ENCODE measurements at places on chromosomes 7 and 10.

- DNase-seq = no peak
Observed at GRCh38 chr10:72219235-72219814, 3.2 kb upstream of the ASCC1 start.

GRCh38 chr10:28906011-28906411 lies 228.7 kb downstream of the BAMBI start:
- no peak for DNase-seq

- no peak for DNase-seq
Observed at GRCh38 chr7:98168904-98169621, 42.2 kb upstream of the BHLHA15 start.

GRCh38 chr10:130519791-130520190 lies 383.6 kb downstream of the GLRX3 start:
- no peak for DNase-seq

GRCh38 chr10:12195281-12195602 lies 449 bp downstream of the NUDT5 start:
- no peak for DNase-seq

DNA sequence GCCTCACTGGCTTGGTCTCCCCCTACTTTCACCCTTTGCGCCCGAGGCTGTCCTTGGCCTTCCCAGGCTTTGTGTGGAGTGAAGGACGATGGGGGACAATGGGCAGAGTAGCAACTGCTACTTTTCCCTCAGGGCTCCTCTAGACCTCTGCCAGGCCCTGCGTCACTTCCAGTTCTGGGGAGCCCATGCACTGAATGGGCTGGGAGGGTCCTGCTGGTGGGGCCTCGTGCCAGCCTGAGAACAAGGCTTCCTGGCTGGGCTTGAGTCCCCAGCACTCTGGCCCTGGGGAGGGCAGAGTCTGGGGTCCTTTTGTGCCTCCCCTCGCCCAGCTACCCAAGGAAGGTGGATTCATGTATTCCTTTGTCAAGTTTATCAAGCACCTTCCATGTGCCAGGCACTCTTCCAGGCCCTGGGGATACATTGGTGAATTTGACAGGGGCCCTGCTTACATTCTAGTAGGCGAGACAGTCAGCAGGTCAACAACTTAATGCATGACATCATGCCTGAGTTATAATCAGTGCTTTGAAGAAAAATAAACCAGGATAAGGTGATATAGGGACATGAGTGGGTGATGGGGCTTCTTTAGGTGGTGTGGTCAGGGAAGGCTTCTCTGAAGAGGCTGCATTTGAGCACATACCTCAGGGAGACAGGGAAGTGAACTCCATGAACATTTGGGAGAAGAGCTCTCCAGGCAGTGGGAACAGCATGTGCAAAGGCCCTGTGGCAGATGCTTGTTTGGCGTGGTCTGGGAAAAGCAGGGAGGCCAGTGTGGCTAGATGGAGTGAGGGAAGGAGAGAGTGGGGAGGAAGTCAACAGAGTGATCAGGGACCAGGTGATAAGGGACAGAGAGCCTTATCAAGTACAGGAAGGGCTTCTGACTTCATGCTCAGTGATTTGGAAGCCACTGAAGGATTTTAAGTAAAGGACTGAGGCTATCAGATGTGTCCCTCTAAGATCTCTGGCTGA lies 14.1 kb downstream of the ZMIZ1 start:
- DNase-seq = no peak

GRCh38 chr7:381211-382042 lies 91.5 kb downstream of the FOXL3 start:
- DNase-seq = peak; percentile 38

DNA sequence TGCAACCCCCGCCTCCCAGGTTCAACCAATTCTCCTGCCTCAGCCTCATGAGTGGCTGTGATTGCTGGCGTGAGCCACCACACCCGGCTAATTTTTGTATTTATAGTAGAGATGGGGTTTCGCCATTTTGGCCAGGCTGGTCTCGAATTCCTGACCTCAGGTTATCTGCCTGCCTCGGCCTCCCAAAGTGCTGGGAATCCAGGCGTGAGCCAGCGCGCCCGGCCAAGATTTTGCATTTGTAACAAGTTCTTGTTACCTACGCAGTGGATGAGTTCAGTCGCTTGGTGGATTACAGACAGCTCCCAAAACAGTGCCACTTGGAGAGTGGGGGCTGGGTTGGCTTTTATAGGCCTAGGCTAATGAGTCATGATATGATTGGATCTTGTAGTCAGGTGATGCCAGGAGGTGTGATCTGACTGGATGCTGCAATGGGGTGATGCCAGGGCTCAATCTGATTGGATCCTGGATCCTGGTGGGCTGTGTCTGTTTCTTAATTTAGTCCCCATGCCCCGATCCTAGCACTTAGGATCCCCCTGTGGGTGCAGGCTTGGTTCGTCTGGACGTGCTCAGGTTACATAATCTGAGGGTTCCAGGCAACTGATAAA lies 20.3 kb downstream of the SBDS start:
- DNase-seq = no peak
